Activated CD4-positive, alpha-beta T cell treated with anti-CD3 and anti-CD28 coated beads, Interleukin-2, amount 50 U/mL, for 24 hours (primary cell): ENCODE measurements at places on chromosomes 6 and 20.
A peak's percentile ranks its signal among the peaks of the same experiment; 100 is the strongest.

DNA sequence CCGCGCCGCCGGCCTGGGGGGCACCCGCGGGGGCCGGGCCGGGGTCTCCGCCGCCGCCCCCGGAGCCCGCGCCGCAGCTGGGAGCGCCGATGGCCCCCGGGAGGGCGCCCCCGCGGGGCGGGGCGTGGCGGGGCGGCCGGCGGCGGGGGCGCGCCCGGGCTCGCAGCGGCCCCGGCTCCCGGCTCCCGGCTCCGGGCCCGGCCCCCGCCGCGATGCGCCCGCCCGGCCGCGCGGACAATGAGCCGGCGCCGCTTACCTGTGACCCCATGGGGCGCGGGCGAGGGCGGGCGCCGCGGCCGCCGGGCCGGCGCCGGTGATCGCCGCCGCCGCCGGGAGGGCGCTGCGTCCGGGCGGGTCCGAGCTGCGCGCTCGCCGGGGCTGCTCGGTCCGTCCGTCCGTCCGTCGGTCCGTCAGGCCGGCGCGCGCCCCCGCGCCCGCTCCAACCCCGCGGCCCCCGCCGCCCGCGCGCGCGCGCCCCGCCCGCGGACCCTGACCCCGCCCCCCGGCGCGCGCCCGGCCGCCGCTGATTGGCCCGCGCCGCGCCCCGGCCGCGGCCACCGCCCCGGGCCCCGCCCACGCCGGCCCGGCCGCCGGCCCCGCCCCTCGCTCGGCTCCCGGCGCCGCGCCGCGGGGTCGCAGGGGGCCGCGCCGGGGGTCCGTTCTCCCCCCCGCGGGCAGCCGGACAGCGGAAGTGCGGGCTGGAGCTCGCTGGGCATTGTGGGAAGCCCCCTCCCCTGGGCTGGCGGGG is at the start of gene ZBTB46:
Gene ZBTB46, minus strand, starts transcription at position 424 of the 748 bp plus-strand sequence. CDS start 40,507 bp downstream, outside the sequence.
- no peak for DNase-seq

DNA sequence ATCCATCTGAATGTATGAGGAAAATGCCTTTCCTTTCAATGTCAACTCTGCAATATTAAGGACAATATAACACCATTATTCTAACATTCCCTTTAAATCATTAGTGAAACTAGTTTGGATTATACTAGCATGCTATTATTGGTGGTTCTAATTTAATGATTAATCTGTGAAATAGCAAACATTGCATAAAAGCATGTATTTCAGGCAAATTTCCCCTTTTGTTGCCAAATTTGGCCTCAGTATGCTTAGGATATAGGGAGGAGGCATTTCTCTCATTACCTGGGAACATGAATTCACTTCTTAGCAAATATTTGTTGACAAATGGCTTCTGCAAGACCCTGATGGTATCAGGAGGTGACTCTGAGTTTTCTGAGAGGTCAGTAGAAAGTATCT is 1.6 kb downstream of the TPMT start:
- DNase-seq: no peak

DNA sequence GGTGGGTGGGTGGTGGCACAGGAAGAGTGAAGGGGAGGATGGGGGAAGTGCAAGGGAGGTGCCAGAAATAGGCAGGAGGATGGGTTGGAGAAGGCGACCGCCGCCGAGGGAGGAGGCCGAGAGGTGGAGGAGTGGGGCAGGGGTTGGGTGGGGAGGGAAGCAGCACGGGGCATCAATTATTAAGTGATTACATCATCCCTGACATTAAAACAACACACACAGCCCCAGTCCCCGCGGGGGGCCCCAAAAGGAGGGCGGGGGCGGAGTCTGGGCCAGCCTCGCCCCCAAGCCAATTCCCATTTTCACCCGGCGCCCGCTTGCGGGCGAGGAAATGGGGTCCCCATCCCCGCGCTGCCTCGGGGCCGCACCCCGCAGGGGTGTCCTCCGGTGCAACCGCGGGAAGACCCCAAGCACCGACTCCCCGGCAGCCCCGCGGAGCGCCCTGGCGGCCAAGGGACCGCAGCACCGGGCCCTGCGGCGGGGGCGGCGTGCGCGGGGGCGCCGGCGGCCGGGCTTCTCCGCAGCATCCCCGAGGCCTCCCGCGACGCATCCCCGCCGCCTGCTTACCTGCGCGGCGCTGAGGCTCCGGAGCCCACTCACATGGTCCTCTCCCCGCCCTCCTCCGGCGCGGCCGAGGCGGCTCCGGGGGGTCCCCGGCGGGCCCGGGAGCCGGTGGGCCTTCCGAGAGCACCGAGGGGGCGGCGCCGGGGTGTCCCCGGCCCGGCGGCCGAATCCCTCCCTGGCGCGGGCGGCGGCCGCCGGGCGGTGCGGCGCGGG is 663 bp downstream of the FYN start:
- peak; percentile 62 for DNase-seq

- DNase-seq: no peak
These were observed 3.9 kb upstream of the PHACTR3 start for GRCh38 chr20:59600472-59600871.

DNA sequence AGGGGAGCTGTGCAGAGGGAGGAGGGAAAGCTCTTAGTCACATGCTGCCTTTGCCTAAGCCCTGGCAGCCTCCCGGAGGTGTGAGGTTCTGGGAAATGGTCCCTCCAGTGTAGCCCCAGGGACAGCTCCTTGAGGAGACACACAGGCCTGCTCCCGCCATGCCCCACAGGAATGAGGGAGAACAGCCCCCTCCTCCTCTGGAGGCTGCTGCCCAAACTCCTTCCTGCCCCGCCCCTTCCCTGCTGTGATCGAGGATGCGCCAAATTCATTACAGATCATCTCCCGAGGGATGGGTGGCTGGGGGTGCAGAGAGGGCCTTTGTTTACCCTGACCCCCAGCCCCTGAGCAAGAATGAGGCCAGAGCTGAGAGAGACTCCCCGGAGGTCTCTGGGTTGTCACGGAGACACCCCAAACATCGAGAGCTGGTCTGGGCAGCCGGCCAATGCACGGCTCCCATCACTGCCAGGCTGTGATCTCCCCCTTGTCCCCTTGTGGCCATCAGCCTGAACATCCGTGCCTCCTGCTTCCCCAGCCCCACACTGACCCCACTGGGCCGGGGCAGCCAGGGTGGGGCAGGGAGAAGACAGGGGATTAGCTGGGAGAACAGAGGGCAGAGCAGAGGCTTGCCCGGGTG is 8.4 kb downstream of the CYP21A2 start:
- DNase-seq: no peak

DNA sequence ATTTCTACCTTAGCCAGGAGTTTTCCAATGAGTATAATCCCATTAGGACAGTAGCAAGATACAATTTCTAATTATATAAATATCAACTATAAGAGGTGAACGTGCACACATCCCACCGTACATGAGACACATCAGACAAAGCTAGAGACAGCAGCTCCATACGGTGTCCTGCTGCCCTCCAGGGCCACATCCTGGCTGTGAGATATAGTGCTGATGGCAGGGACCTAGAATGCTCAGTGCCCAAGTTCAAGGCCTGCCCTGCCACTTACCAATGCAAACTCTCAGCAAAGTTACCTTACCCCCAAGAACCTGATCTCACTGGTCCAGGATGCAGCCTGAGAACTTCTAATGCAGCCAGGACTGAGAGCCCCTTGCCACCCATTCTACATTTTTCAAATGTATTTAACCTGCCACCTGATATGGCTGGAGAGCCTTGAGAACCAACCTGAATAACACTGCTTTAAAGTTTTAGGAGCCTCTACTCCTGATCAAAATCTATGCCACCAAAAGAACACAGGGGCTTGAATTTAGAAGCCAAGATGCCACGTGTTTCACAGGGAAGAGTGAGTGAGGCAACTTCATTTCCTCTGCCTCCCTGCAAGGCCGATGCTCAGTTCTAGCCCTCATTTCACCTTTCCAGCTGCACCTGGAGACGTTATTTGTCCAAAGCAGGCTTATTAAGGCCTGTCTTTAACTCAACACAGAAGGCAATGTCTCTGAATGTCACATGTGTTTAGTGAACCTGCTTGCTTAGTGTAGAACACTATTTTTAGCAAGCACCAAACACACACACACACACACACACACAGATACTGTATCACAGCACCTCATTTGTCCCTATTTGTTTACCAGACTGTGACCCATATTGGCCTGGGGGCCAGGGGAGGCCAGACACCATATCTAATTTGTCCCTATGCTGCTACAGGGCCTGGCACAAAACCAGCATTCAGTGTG is 6.1 kb downstream of the NFATC2 start:
- DNase-seq: no peak
